ENCODE measurements at places on chromosomes 13 and 19.

DNA sequence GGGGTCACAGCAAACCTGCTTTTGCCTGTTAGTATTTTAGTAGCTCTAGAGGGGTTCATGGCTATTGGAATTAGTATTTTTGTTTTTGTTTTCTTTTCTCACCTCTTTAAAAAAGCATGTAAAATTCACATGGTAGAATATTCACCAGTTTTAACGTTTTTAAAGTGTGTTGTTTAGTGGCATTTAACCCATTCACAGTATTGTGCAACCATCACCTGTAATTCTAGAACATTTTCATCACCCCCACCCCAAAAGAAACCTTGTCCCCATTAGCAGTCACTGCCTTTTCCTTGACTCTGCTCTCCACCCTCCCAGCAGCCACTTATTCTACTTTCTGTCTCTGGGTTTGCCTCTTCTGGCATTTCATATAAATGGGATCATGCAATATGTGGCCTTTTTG is 39.8 kb downstream of the GATAD2A start:
- no peak for DNase-seq

DNA sequence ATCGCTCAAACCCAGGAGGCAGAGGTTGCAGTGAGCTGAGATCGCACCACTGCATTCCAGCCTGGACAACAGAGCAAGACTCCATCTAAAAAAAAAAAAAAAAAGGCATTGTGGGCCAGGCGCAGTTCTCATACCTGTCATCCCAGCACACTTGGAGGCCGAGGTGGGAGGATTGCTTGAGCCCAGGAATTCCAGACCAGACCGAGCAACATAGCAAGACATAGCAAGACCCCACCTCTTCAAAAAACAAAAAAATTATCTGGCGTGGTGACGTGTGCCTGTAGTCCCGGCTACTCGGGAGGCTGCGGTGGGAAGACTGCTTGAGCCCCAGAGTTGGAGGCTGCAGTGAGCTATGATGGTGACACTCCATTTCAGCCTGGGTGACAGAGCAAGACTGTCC is 18.0 kb downstream of the PIP5K1C start:
- no peak for DNase-seq

DNA sequence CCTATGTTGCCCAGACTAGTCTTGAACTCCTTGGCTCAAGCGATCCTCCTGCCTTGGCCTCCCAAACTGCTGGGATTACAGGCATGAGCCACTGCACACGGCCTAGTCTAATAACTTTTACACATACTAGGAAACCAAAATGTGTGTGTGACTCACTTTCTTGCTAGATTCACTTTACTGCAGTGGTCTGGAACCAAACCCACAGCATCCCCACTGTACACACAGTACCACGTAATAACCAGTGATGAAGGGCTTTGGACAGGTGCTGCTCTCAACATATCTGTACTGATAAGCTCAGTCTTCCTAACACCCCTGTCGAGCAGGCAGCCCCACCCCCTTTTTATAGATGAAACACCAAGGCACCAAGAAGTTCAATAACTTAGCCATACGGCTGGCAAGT is 5.1 kb downstream of the DNMT1 start:
- no peak for DNase-seq

DNA sequence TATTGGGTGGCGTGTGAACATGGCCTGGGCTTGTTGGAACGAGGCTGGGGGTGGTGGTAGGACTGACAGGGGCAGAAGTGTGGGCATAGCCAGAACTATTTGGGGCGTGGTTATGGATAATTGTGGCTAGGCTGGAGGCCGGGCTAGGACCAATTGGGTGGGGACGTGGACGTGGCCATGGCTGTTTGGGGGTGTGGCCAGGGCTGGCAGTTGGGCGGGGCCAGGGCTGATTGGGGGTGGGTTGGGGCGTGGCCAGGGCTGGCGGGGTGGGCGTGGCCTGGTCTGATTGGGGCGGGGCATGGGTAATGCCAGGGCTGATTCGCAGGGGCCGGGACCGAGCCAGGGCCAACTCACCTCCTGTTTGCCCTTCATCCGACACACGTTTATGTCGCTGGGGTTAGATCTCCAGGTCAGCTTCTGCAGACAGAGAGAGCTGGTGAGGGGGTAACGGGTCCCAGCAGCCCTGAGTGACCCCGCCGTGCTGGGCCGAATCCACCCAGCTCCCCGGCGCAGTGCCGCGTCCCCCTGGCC is 2.8 kb downstream of the SEMA6B start:
- DNase-seq: no peak

DNA sequence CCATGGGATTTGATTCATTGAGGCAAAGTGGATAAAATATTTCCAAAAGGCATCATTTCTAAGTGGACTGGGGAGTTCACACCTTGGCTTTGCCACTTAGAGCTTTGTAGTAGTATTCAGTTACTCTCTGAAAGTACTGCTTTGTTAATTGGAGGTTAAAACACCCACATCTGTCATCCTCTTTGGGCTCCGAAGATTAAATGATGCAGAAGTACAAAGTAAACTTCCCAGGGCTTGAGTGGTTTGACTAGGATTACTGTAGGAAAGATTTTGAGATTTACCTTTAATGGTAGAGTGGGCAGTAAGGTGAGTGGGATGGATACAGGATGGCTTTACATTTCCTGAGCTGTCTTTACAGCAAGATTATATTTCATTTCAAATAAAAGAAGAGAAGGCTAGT is 42.4 kb downstream of the WASF3 start:
- DNase-seq: no peak

DNA sequence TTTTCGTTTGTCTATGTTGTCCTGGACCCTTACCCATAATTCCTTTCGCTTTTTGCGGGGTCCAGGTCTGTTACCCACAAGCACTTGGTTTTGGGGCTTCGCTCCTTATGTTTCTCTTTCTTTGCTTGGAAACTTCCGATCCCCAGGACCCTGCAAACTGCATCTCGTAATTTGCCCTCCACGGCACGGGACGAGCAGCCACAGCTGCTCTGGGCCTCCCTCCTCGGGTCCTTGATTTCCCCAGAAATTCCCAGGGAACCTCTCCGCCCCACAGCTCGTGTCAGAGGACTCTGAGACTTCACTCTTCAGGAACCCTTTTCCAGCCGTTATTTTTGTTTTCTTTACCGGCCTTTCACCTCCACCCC is 599 bp downstream of the SNRNP70 start:
- DNase-seq: no peak

DNA sequence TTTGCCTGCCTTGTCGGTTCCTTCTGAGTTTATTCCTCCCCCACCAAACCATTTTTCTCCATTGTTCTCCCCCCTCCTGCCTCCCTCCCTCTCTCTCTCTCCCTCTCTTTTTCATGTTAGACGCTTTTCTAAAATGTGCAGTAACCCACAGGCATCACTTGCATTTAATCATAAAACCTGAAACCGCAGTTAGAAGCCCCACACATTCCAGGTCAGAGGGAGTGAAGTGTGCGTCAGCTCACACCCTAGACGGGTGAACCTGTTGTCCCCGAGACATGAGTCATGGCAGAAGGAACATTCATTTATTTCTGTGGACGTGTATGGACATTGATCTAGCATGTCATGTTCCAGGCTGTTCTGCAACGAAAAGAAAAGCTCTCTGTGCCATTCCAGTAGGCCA is 19.9 kb downstream of the ONECUT3 start:
- DNase-seq: peak; percentile 90

- no peak for DNase-seq
Measured at GRCh38 chr19:47544476-47544875, 28.5 kb downstream of the ZNF541 start.

DNA sequence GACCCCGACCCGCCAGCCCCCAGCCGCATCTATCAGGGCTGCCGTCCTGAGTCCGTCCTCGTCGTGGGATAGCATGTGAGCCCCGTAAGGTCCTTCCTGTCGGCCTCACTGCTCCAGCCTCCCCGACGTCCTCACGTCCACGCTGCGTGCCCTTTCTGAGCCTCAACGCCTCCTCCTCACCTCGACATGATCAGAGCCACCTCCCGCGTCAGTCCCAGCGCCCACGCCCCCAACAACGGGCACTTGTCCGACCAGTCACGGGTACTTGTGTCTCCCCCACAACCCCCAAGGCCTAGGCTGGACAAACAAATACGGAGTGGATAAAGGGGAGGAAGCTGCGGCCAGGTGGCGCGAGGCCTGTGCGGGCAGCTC is 665 bp downstream of the ZNF497 start:
- peak; percentile 60 for DNase-seq

GRCh38 chr19:33954686-33955085 is 158.0 kb downstream of the KCTD15 start:
- DNase-seq: no peak

- no peak for DNase-seq
Measured at GRCh38 chr13:39918620-39919236, 263.3 kb downstream of the COG6 start.

GRCh38 chr13:36357692-36358091 is 11.5 kb upstream of the SPART start:
- peak; percentile 51 for DNase-seq

- peak; percentile 63 for DNase-seq
Measured at GRCh38 chr19:35828692-35829301, 16.2 kb upstream of the PRODH2 start.

GRCh38 chr19:1103132-1103707 is 574 bp upstream of the GPX4 start:
- peak; percentile 47 for DNase-seq

DNA sequence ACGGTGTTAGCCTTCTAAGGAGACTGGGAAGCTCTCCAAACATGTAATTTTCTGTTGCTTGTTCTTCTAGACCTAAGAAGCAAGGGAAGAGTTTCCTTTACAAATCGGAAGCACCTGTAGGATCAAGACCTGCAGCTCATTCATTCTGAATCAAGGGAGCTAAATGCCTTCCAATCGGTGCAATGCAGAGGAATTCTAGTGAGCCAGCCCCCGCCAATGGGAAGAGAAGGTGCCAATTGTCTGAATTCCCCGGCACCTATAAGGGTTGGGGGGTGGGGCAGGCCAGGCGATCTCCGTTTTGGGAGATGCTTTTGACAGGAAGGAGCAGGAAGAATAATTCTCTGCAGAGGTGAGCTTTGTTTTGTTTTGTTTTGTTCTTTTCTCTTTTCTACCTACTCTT is 7.1 kb upstream of the NLRP13 start:
- DNase-seq: no peak

GRCh38 chr13:35768551-35768950 is 292.1 kb upstream of the MAB21L1 start:
- peak; percentile 20 for DNase-seq

DNA sequence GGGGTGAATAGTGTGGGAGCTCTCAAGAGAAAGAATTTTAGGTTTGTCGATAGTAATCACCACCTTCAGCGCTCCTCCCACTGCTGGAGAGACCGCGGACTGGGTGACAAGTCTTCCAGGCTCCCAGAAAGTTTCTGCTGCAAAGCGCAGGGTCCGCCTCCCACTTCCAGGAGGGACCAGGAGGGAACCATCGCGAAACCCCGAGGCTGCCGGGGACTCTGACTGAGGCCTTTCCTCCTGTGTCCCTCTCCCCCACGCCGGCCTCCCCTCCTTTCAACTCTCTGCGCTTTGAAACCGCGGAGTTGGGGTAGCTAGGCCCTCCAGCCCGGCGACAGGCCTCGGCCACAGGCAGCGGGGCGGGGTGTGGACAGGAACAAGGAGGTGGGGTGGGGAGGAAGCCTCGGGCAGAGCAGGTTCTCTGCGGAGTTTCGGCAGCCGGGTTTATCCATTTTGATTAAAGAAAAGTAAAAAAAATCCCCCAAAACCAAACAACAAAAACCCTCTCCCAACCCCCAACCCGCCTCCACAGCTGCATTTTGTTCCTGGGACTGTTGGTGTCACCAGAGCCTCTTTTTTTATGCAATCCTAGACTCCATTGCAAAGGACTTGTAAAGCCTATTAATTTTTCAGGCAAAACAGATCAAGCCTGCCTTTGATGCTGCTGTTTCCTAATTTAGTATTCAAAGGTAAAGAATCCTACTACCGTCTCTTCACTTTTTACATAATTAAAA is 157.2 kb downstream of the TM9SF2 start:
- DNase-seq: peak; percentile 61

DNA sequence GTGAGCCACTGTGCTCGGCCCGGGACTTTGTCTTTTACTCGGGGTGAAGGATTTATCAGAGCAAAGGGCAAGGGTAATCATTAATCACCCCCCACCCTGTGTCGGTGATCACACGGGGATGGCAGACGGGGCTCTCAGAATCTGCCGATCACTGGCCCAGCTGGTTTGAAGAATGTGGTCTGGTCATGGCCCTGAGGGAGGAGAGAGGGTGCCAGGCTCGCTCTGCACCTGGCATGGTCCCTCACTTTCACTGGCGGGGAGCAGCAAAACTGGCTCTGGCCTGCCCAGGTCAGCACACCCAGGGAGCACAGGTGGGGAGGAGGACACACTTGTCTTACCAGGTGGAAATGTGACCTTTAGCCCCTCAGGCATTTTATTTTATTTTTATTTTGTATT is 10.2 kb downstream of the REEP6 start:
- DNase-seq: peak; percentile 66

GRCh38 chr19:11574689-11575088 is 2.8 kb downstream of the ACP5 start:
- no peak for DNase-seq

GRCh38 chr13:98228661-98229341 is 51.7 kb upstream of the RNF113B start:
- DNase-seq: peak; percentile 25

GRCh38 chr19:46571495-46571894 is 29.6 kb upstream of the CALM3 start:
- DNase-seq: peak; percentile 19

DNA sequence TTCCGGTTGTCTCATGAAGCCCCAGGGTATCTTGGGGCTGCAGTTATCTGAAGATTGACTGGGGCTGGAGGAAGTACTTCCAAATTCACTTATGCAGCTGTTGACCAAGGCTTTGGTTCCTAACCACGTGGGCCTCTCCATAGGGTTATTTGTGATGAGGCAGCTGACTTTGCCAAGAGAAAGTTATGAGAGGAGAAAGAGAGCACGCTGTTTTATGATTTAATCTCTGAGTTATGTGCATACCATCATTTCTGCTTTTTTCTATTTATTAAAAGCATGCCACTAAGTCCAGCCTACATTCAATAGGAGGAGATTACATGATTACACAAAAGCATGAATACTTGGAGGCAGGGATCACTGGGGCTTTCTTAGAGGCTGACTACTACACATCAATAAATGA is 215.5 kb downstream of the NHLRC3 start:
- no peak for DNase-seq

GRCh38 chr13:32443111-32443510 is 15.2 kb upstream of the N4BP2L1 start:
- DNase-seq: peak; percentile 22

GRCh38 chr19:18669524-18669817 is 14.0 kb upstream of the CRTC1 start:
- DNase-seq: no peak

DNA sequence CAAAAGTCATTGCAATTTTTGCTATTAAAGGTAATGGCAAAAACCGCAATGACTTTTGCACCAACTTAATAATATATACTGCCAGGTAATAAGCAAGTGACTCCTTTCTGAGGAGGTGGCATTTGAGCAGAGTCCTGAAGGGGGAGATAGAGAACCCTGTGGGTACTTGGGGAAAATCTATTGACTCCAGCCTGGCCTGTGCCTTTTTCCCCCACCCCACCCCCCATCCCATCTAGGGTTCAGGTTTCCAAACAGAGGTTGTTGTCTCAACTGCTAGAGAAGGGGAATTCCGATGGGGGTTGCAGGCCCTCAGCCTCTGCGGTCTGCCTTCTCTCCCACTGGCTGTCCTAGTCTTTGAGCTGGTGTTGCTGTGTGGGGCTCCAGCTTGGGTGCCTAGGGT is 11.5 kb downstream of the S1PR2 start:
- DNase-seq: peak; percentile 62

Measured in kidney tubule cell (primary cell).